Activated CD4-positive, alpha-beta T cell treated with anti-CD3 and anti-CD28 coated beads, Interleukin-2, amount 10 ng/mL, durations not matched to agents 24 days and 14 days (primary cell): ENCODE measurements at places on chromosomes 4 and X.

DNA sequence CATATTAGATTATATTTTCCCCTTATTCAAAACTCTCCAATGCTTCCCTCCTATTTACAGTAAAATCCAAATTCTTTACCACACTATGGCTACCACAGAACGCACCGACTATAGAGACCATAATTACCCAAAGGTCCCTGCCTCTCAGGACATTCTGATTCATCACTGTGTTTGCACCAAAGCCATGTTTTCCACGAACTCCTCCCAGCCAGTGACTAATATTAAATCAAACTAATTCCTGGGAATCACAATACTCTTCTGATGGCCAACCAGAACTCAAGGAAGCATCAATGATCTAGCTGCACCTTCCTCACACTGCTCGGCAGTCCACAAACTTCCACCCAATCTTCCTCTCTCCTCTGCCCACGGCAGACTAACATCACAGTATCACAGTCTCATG lies 24.2 kb upstream of the EDNRA start:
- no peak overlapping the region for H3K4me3 ChIP-seq
- H3K27ac ChIP-seq, result no peak overlapping the region
- no peaks in the 10 kb centered on the region for H3K36me3 ChIP-seq
- H3K4me1 ChIP-seq, result no peaks in the 10 kb centered on the region
- H3K27me3 ChIP-seq, result no peaks in the 10 kb centered on the region
- no peak for DNase-seq

- H3K27me3 ChIP-seq, result peaks cover 1% of the 10 kb centered on the region
- no peaks in the 10 kb centered on the region for H3K36me3 ChIP-seq
- no peak overlapping the region for H3K27ac ChIP-seq
- no peak for DNase-seq
These were observed 117.1 kb upstream of the AP1S2 start for GRCh38 chrX:15971696-15972095.

- H3K4me3 ChIP-seq, result no peak overlapping the region
- H3K27me3 ChIP-seq, result no peaks in the 10 kb centered on the region
- H3K27ac ChIP-seq, result no peak overlapping the region
- peaks cover 33% of the 10 kb centered on the region for H3K4me1 ChIP-seq
- DNase-seq, result no peak
These were observed 16.5 kb downstream of the ZFX start for GRCh38 chrX:24166078-24166477.

- no peaks in the 10 kb centered on the region for H3K36me3 ChIP-seq
- no peak overlapping the region for H3K4me3 ChIP-seq
- no peak overlapping the region for H3K27ac ChIP-seq
- peaks cover 4% of the 10 kb centered on the region for H3K27me3 ChIP-seq
These were observed 20.9 kb downstream of the ITIH6 start for GRCh38 chrX:54776987-54777672.

DNA sequence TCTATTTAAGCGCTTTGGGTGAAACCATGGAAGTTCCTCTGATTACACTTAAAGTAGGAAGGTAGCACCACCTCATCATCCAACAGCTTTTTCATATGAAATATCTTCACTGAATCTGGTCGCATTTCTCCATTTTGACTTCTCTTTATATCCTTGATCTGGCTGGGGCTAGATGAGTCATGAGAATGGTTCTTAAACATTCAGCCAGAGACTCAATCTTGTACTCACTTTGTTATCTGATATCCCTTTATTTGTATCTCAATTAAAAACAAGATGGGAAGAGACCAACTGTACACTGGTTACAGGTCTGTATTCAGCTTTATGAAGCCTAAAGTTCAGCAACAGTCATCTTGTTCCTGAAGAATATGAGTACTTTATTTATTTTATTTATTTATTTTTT lies 84.9 kb downstream of the CBLL2 start:
- H3K27me3 ChIP-seq, result no peaks in the 10 kb centered on the region
- DNase-seq, result no peak

- H3K27ac ChIP-seq, result no peak overlapping the region
- H3K4me1 ChIP-seq, result peaks cover 11% of the 10 kb centered on the region
- no peak overlapping the region for H3K4me3 ChIP-seq
- DNase-seq, result no peak
- no peaks in the 10 kb centered on the region for H3K36me3 ChIP-seq
- peaks cover 72% of the 10 kb centered on the region for H3K27me3 ChIP-seq
These were observed 210.0 kb downstream of the SOWAHB start for GRCh38 chr4:76687746-76688448.

GRCh38 chrX:11257711-11258110 lies 35.5 kb upstream of the AMELX start:
- no peak overlapping the region for H3K27ac ChIP-seq
- H3K27me3 ChIP-seq, result no peaks in the 10 kb centered on the region
- no peak for DNase-seq

GRCh38 chr4:87101543-87102199 lies 118.7 kb downstream of the KLHL8 start:
- peaks cover 21% of the 10 kb centered on the region for H3K36me3 ChIP-seq
- no peaks in the 10 kb centered on the region for H3K27me3 ChIP-seq
- H3K4me3 ChIP-seq, result no peak overlapping the region
- no peak overlapping the region for H3K27ac ChIP-seq

DNA sequence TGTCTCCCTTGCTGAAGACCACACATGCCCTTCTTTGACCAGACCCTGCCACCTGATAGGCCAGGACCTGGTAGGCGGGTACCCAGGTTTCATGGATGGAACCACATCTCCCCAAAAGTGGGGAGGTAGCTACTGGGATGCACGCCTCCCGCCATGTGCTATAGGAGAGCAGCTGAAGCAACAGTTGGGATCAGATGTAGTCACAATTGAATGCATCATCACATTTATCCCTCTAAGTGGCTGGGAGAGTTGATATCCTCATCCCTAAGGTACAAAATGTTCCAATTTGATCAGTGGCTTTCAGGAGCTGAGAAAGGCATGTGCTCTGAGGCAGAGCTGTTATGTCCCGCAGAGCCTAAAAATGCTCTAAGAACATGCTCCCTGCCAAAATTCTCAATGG lies 54.0 kb upstream of the MTM1 start:
- H3K36me3 ChIP-seq, result peaks cover 4% of the 10 kb centered on the region
- H3K4me3 ChIP-seq, result no peak overlapping the region
- DNase-seq, result no peak
- no peaks in the 10 kb centered on the region for H3K4me1 ChIP-seq
- H3K27me3 ChIP-seq, result no peaks in the 10 kb centered on the region
- H3K27ac ChIP-seq, result no peak overlapping the region

- no peaks in the 10 kb centered on the region for H3K27me3 ChIP-seq
- no peak for DNase-seq
- no peak overlapping the region for H3K4me3 ChIP-seq
- H3K4me1 ChIP-seq, result peaks cover 2% of the 10 kb centered on the region
These were observed 23.6 kb upstream of the TBC1D14 start for GRCh38 chr4:6885953-6886557.

DNA sequence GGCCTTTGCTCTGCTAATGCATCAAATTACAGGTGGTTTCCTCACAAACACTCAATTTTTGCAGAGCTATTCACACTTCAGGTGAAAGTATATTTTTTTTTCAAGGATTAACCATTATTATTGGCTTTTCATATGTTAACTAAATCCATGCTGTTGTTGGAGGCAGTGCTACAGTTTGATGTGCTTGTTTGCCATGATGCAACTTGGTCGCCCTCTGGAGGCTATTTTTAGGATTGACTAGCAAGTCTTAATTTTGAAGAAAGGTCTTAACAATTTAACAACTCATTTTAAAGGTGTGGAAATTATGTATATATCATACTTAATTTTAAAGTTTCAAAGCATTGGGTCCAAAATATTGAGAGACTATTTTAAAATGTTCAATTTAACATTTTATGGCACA lies 168.8 kb upstream of the FAM47A start:
- no peak overlapping the region for H3K27ac ChIP-seq
- H3K27me3 ChIP-seq, result no peaks in the 10 kb centered on the region
- no peak overlapping the region for H3K4me3 ChIP-seq
- no peaks in the 10 kb centered on the region for H3K4me1 ChIP-seq

- H3K36me3 ChIP-seq, result peaks cover 13% of the 10 kb centered on the region
- no peak overlapping the region for H3K27ac ChIP-seq
- no peak overlapping the region for H3K4me3 ChIP-seq
- H3K27me3 ChIP-seq, result no peaks in the 10 kb centered on the region
- no peaks in the 10 kb centered on the region for H3K4me1 ChIP-seq
- no peak for DNase-seq
These were observed 156.4 kb downstream of the ARX start for GRCh38 chrX:24859211-24859841.

- no peaks in the 10 kb centered on the region for H3K36me3 ChIP-seq
- no peak overlapping the region for H3K4me3 ChIP-seq
- no peaks in the 10 kb centered on the region for H3K4me1 ChIP-seq
- DNase-seq, result no peak
These were observed 851.9 kb upstream of the FRG1 start for GRCh38 chr4:189088780-189089179.

DNA sequence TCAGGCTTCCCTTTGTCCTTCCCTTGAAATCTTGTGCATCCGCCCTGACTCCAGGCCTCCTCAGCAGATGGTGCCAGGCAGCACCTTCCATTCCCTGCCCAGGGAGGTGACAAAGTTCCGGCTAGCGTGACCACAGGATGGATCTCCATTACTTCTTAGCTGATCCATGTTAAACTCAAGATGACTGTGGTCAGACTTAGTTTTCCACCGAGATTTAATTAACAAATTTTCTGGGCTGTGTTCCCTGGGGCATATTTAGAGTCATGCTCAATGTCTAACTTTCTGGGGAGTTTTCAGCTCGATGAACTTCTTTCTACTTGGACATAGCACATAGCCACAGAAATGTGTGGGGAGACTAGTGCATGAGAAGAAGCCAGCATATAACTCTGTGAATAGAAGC lies 215.1 kb upstream of the SFRP2 start:
- DNase-seq, result no peak
- H3K27ac ChIP-seq, result no peak overlapping the region
- no peak overlapping the region for H3K4me3 ChIP-seq
- H3K4me1 ChIP-seq, result no peaks in the 10 kb centered on the region
- H3K27me3 ChIP-seq, result no peaks in the 10 kb centered on the region

GRCh38 chr4:81030061-81030980 lies at the start of gene BMP3:
Gene BMP3 (plus strand): TSS chr4:81030708. CDS start chr4:81031285, 577 bp downstream.
- peaks cover 67% of the 10 kb centered on the region for H3K27me3 ChIP-seq
- no peak within 1 kb of the TSS for H3K27ac ChIP-seq
- no peak for DNase-seq
- peak within 1 kb of the TSS; percentile 66 for H3K4me3 ChIP-seq
- H3K4me1 ChIP-seq, result peaks cover 9% of the 10 kb centered on the region

GRCh38 chr4:137627739-137628460 lies 95.6 kb upstream of the PCDH18 start:
- no peaks in the 10 kb centered on the region for H3K4me1 ChIP-seq
- DNase-seq, result no peak
- H3K27ac ChIP-seq, result no peak overlapping the region
- H3K4me3 ChIP-seq, result no peak overlapping the region
- no peaks in the 10 kb centered on the region for H3K36me3 ChIP-seq

- peak overlapping the region; percentile 71 for H3K4me3 ChIP-seq
- no peaks in the 10 kb centered on the region for H3K27me3 ChIP-seq
These were observed 35.5 kb downstream of the MSN start for GRCh38 chrX:65702956-65703355.

- no peak overlapping the region for H3K27ac ChIP-seq
- H3K36me3 ChIP-seq, result no peaks in the 10 kb centered on the region
- DNase-seq, result peak; percentile 64
- no peak overlapping the region for H3K4me3 ChIP-seq
- peaks cover 7% of the 10 kb centered on the region for H3K27me3 ChIP-seq
These were observed 158.3 kb downstream of the CPE start for GRCh38 chr4:165537028-165537648.

- no peak for DNase-seq
- H3K27ac ChIP-seq, result peak overlapping the region; percentile 31
- H3K36me3 ChIP-seq, result peaks cover 33% of the 10 kb centered on the region
- H3K4me1 ChIP-seq, result peaks cover 46% of the 10 kb centered on the region
- H3K4me3 ChIP-seq, result peak overlapping the region; percentile 43
These were observed 26.3 kb downstream of the AFF1 start for GRCh38 chr4:86961116-86961515.

DNA sequence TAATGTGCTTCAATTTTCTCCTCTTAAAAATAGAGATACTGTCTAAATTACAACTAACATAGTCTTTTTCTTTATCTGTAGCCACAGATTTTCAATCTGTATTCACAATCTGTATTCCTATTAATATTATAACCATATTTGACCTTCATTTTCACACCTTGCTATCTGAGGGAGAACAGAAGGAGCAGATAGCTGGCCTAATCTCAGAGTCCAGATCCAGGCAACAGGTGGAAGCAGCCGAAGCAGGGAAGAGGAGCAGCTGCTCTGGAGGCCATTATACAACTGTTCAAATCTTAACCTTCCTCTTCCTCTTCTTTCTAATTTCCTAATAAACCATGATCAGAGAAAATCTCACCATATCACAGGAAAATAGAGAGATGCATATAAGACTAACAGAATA lies 14.2 kb downstream of the SEPSECS start:
- no peak overlapping the region for H3K4me3 ChIP-seq
- no peaks in the 10 kb centered on the region for H3K4me1 ChIP-seq
- H3K27me3 ChIP-seq, result no peaks in the 10 kb centered on the region
- H3K27ac ChIP-seq, result no peak overlapping the region

DNA sequence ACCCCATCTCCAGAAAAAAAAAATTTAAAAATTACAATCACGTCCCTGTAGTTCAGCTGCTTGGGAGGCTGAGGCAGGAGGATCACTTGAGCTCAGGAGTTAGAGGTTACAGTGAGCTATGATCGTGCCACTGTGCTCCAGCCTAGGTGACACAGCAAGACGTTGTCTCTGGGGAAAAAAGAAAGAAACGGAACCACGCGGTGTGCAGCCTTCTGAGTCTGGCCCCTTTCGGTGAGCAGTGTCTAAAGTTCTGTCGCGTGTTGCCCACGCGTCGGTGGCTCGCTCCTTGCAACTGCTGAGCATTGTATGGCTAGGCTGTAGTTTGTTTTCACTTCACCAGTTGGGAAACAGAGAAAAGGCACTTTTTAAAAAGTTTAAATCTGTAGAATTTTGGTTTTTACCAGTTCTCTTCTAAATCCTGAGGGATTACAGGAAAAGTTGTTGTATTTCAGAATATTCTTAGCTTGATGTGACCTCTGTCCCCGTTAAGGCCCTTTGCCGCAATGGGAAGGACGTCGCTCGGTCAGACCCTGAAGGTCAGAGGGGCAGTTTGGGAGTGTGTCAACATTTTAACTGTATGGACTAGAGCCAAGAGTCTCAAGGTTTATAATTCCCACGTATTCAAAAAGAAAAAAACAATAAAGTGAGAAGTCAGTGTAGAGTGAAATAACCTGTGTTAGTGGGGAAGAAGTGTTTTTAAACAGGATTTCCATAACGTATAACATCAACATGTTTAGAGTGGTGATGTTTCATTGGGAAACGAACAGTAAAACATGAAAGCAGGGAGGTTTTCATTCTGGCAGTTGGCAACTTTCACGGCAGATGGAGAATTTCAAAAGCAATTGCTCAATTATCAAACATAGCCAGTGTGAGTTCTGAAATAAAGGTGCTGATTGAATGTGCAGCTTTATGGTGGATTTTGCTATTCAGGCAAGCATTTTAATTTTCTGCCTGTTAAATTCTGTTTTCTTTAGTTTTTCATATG lies 45.8 kb upstream of the MSANTD1 start:
- H3K27me3 ChIP-seq, result no peaks in the 10 kb centered on the region
- H3K4me3 ChIP-seq, result peak overlapping the region; percentile 47
- peak; percentile 78 for DNase-seq
- peaks cover 32% of the 10 kb centered on the region for H3K36me3 ChIP-seq

DNA sequence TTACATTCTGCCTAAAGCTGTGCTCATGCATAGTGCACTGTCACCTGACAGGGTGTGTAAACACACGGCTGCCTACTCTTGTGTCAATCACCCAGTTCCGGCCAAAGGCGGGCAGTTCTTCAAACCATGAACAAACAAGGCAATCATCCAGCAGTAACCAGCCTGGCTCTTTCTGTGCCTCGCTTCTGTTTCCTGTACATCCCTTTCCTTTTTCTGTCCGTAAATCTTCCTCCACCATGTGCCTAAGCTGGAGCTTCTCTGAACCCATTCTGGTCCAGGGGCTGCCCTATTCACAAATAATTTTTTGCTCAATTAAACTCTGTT lies 60.8 kb upstream of the CBR4 start:
- H3K27ac ChIP-seq, result no peak overlapping the region
- no peaks in the 10 kb centered on the region for H3K27me3 ChIP-seq
- DNase-seq, result no peak
- H3K36me3 ChIP-seq, result no peaks in the 10 kb centered on the region
